ENCODE measurements at places on chromosomes 4 and X. TPM values are rescaled to one million over a fixed set of nuclear protein-coding genes. Genes with fewer than 3 reads are reported as not detected.

DNA sequence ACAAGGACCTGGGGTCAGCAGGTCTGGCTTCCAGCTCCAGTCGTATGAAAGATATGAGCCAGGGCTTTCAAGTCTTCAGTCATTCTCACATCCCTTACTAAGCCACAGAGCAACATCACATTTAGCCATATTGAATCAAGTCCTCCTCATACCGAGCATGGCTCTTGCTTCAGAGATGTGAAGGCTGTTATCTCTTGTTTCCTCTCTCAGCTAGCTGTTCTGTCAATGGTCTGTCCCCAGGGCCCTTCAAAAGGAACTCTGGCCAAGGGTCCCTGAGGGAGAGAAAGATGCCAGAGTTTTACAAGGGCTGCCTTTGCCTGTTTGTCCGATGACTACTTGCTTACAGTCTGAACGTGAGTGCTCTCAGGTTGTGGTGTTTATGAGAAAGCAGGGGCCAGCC, 30.5 kb downstream of the DOCK11 start:
- no peaks in the 10 kb centered on the region for H3K27me3 ChIP-seq
- no peak overlapping the region for H3K27ac ChIP-seq
- no peaks in the 10 kb centered on the region for H3K4me1 ChIP-seq
- DNase-seq, result no peak

- no peaks in the 10 kb centered on the region for H3K4me1 ChIP-seq
- peak; percentile 41 for DNase-seq
- H3K4me3 ChIP-seq, result peak overlapping the region; percentile 30
- H3K27ac ChIP-seq, result no peak overlapping the region
- no peaks in the 10 kb centered on the region for H3K36me3 ChIP-seq
Measured at GRCh38 chr4:41881981-41882624, 53.1 kb upstream of the TMEM33 start.

- H3K36me3 ChIP-seq, result no peaks in the 10 kb centered on the region
- DNase-seq, result no peak
- no peaks in the 10 kb centered on the region for H3K4me1 ChIP-seq
- no peaks in the 10 kb centered on the region for H3K27me3 ChIP-seq
- no peak overlapping the region for H3K4me3 ChIP-seq
- no peak overlapping the region for H3K27ac ChIP-seq
Measured at GRCh38 chrX:28108186-28108945, 127.1 kb upstream of the DCAF8L1 start.

GRCh38 chr4:162323919-162324318, 160.1 kb upstream of the FSTL5 start:
- no peaks in the 10 kb centered on the region for H3K27me3 ChIP-seq
- H3K36me3 ChIP-seq, result no peaks in the 10 kb centered on the region
- H3K27ac ChIP-seq, result no peak overlapping the region

DNA sequence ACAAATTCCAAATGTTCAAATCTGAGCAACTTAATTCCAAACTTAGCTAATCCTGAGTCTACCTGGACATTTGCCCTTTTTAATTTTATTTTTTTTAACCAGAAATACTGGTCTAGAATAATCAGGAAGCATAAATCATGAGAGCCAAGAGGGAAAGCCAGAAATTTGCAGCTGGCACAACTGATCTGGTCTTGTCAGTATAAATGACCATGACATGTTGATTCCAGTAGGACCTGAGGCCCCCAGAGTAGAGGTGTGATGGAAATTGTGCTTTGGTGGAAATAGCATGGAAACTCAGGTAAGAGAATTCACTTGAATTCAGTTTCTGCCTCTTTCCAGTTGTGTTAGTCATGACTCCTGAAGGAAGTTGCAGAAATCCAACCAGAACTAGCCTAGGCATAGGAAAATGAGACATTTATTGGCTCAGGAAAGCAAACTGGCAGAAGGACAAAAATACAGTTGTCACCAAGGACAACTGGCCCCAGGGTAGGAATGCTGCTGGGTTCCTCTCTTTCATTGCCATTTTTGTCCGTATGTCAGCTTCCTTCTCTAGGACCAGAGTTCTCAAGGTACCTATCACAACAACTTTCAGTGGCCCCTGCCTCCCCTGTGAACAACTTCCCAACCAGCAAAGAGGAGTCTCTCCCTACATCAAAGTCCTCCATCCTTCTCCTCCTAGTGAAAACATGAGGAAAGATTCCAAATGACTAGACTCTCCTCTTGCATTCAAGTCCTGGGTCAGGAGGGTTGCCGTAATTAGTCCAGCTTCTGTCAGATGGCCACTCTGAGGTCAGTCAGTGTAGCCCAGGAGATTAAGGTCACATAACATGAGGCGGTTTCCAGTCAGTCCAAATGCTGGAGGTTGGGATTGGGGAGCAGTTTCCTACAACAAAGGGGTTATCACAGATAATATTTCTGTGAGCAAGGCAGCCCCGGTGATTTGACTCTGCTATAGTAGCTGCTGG, 29.3 kb upstream of the MYOZ2 start:
- no peaks in the 10 kb centered on the region for H3K27me3 ChIP-seq
- H3K36me3 ChIP-seq, result no peaks in the 10 kb centered on the region
- H3K4me1 ChIP-seq, result no peaks in the 10 kb centered on the region
- no peak overlapping the region for H3K27ac ChIP-seq
- H3K4me3 ChIP-seq, result no peak overlapping the region

- peaks cover 17% of the 10 kb centered on the region for H3K36me3 ChIP-seq
- H3K4me3 ChIP-seq, result no peak overlapping the region
- H3K27me3 ChIP-seq, result no peaks in the 10 kb centered on the region
- no peaks in the 10 kb centered on the region for H3K4me1 ChIP-seq
Measured at GRCh38 chr4:87388901-87389300, 2.1 kb downstream of the HSD17B11 start.

DNA sequence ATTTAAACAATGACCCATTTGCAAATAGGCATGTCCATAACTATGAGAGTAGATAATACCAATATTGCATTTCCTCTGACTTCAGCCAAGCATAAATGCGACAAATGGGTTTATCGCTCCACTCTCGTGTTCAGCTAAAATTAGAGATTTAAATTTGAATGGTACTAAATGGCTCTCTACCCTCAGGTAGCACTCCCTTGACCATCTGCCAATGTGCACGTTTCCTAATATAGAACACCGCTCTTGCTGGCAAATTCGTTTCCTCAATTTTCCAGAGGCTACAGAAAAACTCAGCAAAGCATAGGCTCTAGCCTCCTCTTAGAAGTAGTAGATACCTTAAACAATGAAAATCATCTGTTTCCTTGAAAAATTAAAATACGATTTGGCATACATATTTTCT, 251.6 kb downstream of the ADGRA3 start:
- no peak overlapping the region for H3K27ac ChIP-seq
- no peak overlapping the region for H3K4me3 ChIP-seq
- no peaks in the 10 kb centered on the region for H3K4me1 ChIP-seq
- no peaks in the 10 kb centered on the region for H3K27me3 ChIP-seq
- no peak for DNase-seq
- H3K36me3 ChIP-seq, result peaks cover 9% of the 10 kb centered on the region

GRCh38 chr4:172892300-172892699, 276.3 kb upstream of the GALNT7 start:
- H3K27me3 ChIP-seq, result no peaks in the 10 kb centered on the region
- DNase-seq, result peak; percentile 54
- H3K36me3 ChIP-seq, result no peaks in the 10 kb centered on the region

DNA sequence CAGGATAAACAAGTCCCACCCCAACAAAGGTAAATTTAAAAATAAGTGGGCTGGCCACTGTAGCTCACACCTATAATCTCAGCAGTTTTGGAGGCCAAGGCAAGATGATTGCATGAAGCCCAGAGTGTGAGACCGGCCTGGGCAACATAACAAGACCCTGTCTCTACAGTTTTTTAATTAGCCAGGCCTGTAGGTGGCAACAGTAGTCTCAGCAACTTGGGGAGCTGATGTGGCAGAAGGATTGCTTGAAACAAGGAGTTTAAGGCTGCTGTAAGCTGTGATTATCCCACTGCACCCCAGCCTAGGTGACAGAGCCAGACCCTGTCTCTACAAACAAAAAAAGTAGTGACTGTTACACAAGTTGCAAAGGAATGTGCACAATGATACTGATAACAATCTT, 74.6 kb upstream of the FAAH2 start:
- no peaks in the 10 kb centered on the region for H3K27me3 ChIP-seq
- H3K36me3 ChIP-seq, result peaks cover 18% of the 10 kb centered on the region
- DNase-seq, result peak; percentile 35
- no peak overlapping the region for H3K4me3 ChIP-seq
- H3K4me1 ChIP-seq, result no peaks in the 10 kb centered on the region
- no peak overlapping the region for H3K27ac ChIP-seq

DNA sequence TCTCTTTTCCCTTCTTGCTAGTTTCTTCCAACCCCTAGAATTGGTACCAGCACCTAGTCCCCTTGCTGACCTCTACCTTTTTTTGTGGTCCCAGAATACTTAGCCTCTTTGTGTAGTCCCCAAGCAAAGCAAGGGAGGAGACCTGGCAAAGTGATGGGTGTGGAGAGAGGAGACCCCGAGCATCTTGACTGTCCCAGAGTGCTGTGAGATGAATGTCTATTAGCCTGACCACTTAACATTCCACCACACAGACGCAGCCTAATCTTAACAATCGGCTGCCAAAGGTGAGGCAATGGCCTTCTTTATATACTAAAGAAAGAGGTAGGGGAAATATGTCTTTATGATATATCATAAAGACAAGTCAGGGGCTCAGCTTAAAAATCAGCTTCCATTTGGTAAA, 55.9 kb downstream of the TRIM2 start:
- no peaks in the 10 kb centered on the region for H3K27me3 ChIP-seq
- H3K4me1 ChIP-seq, result peaks cover 12% of the 10 kb centered on the region
- peak overlapping the region; percentile 80 for H3K27ac ChIP-seq
- H3K36me3 ChIP-seq, result peaks cover 21% of the 10 kb centered on the region

- H3K4me3 ChIP-seq, result peak overlapping the region; percentile 28
- no peak overlapping the region for H3K27ac ChIP-seq
- H3K4me1 ChIP-seq, result peaks cover 2% of the 10 kb centered on the region
- H3K27me3 ChIP-seq, result no peaks in the 10 kb centered on the region
- peaks cover 33% of the 10 kb centered on the region for H3K36me3 ChIP-seq
- DNase-seq, result peak; percentile 48
Measured at GRCh38 chr4:71004281-71004851, 10.9 kb downstream of the DCK start.

GRCh38 chr4:155712846-155713245, 46.0 kb upstream of the GUCY1B1 start:
- H3K4me3 ChIP-seq, result no peak overlapping the region
- no peak overlapping the region for H3K27ac ChIP-seq
- H3K4me1 ChIP-seq, result no peaks in the 10 kb centered on the region
- H3K27me3 ChIP-seq, result no peaks in the 10 kb centered on the region

- H3K27me3 ChIP-seq, result no peaks in the 10 kb centered on the region
- no peak overlapping the region for H3K4me3 ChIP-seq
- no peaks in the 10 kb centered on the region for H3K36me3 ChIP-seq
- no peak for DNase-seq
Measured at GRCh38 chr4:145530189-145530588, 48.5 kb downstream of the SMAD1 start.

DNA sequence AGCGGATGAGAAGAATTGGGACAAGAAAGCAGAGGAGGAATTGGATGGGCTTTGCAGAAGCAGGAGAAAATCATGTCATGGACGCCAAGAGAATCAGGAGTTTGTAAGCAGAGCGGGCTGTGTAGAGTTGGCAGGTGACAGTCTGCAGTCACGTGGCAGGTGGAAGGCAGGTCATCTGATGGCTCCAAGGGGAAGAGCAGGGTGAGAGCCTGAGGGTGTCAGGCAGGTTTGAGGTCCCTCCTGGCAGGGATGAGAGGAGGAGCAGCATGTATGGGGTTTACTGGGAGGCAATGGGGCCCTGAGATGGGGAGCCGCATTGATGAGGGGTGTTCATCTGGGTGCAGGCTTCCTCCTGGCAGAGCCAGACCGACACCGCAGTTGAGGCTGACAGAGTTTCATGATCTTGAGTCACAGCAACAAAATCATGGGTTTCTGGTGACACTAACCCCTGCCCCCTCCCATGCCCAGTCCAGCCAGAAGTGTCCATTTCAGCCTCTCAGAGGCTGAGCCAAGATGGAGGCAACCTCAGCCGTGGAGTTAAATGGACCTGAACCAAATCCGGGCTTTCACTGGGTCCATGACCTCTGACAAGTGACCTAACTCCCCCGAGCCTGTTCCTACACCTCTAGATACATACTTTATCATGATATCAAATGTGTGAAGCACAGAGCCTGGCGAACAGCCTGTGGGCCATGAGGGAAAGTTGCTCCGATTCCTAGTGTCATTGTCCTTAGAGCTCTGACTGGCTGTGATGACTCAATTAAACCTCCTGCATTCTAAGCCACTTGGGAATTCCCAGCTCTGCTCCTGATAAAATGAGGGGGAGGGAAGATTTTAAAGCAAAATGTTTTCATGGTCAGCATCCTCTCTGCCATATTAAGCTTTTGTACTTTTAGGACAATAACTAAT, 36.1 kb downstream of the EVC start:
- H3K36me3 ChIP-seq, result peaks cover 28% of the 10 kb centered on the region
- DNase-seq, result no peak
- H3K27me3 ChIP-seq, result no peaks in the 10 kb centered on the region

DNA sequence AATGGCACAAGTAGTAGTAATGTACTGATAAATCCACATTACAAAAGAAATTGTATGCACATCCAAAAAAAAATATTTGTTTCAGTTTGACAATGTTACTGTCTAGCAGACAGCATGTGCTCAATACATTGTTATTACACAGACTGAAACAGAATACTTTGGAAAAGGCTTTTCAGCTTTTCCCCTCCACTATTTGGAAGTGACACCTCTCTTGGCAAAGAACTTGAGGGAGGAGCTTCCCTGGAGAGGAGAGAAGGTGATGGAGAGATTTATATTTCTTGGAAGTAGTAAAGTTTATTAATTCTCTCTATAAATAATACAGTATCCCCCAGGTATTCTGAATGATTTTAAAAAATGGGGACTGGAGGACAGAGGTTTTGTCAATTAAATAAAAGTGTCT, 131.8 kb downstream of the SCFD2 start:
- no peak overlapping the region for H3K27ac ChIP-seq
- no peak for DNase-seq
- H3K27me3 ChIP-seq, result no peaks in the 10 kb centered on the region
- H3K4me3 ChIP-seq, result no peak overlapping the region
- H3K36me3 ChIP-seq, result no peaks in the 10 kb centered on the region

GRCh38 chr4:56871371-56871866, 36.3 kb upstream of the REST start:
- H3K4me3 ChIP-seq, result no peak overlapping the region
- peaks cover 2% of the 10 kb centered on the region for H3K4me1 ChIP-seq
- H3K27me3 ChIP-seq, result no peaks in the 10 kb centered on the region
- DNase-seq, result peak; percentile 67

The LYAR gene
- total RNA-seq, result 47.0 TPM

The TCP11X2 gene
- not detected for total RNA-seq

The PRSS48 gene
- total RNA-seq, result not detected

The GALNTL6 gene
- total RNA-seq, result not detected

The CXCL8 gene
- not detected for total RNA-seq
